ENCODE measurements at places on chromosomes 3 and 15.

DNA sequence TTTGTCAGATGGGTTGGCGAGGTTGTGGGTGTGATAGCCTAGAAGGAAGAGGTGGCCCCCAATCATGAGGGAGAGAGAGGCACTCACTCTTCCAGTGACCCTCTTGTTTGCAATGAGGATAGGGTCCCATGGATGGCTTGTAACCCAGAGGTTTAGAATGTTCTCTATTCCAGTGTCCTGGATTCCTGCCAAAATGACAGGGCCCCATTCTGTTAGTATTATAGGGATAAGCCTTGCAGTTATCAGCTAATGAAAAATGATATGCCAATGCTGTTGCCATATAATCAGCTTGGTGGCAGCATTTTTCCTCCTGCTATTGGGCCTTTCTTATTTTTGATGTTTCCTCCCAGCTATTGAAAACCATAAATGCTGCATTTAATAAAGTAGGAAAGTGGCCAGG, 23.3 kb upstream of the SENP7 start:
- no peak for DNase-seq

DNA sequence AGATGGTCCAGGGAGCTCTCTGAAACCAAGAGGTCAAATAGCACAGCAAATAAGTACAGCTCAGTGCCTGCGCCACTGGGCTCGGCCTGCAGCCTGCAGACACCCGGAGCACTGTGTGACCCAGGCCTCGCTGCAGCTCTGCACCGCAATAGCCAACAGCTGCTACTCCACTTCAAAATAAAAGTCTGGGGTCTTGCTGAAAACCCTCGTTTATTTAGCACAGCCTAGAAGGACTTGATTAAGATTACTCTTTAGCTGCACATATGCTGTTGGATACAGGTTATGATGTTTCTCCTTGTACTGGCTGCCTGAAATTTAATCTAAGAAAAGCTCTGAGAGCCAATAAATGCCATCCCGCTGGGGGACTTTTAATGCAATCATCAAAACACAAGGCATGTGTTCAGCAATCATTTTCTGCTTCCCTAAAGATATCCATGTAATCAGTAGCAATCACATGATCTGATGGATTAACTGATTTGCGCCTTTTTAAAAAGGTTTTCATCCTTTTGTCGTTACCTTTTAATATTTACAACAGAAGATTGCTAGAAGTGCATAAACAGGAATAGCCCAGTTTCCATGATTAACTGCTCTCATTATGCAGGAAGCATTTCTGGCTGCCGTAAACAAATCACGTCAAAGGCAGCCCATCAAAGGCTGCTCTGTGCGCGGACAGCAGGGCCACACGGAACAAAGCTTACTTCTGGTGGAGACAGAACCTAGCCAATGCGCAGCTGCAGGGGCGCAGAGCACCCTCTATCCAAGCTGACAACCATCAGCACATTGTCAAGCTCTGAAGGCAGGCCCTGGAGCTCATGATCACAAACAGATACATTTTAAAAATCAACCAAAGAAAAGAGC, 58.8 kb downstream of the CLASP2 start:
- peak; percentile 37 for DNase-seq

- DNase-seq: no peak
Measured at GRCh38 chr3:159432682-159433340, 555.8 kb upstream of the IL12A start.

DNA sequence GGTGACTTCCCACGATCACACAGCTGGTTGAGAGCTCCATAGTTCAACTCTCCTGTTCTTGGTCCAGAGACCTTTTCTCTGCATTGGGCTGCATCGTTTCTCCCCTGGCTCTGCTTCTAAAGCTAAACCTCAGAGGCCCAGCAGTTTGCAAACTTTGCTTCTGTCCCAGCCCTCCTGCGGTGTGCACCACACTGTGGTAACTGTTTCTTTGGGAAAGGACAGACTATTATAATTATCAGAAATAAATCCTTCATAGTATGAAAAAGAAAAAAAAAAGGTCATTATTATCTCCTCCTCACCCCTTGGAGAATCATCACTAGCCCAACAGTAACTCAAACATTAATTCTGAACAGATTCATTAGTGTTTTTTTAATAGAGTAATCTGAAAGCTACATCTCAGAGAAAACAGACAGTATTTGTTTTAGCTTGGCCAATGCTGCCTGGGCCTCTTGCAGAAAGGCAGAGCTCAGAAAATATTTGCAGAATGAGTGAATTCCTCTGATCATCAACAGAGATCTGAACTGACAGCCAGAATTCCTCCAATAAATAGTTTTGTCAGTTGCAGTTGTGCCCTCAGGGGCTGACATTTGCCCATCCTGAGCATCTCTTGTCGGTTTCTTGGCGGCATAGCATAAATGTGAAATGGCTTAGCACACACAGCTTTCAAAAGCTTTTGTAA, 52.9 kb downstream of the BFSP2 start:
- DNase-seq: no peak

DNA sequence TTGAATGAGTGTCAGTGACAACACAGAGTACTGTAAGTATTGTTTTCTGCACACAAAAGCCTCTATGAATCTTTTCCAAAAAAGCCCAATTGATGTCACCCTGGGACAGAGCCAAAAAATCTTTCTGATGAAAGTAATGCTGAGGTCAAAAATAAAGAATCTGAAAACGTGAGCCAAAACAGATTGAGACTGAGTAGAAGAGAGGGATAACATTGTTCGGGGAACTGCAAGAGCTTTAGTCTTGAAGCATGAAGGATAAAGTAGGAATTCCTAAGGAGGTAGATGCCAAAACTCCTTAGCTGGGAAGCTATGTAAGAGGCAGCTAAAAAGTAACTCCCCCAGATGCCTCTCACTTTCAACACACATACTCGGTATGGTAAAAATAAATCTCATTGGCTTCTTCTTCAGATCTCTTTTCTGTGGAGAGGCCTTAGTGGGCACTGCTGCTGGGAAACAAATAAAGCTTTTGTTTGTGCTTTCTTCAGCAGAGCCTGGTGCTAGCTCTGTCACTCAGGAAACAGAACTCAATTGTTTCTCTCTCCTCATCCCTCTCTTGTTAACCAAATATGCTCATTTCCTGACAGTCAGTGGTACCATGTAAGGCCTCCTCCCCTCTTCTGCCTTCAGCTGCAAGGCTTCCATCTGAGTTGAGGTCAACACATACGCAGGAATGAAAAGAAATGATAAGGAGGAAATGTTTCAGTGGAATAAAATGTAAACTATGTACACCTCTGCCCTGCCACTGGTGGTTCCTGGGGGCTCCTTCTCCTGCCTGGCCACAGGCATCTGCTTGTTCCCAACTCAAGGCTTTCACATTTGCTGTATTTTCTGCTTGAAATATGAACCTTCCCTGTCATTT, 58.1 kb downstream of the CD200 start:
- no peak for DNase-seq

DNA sequence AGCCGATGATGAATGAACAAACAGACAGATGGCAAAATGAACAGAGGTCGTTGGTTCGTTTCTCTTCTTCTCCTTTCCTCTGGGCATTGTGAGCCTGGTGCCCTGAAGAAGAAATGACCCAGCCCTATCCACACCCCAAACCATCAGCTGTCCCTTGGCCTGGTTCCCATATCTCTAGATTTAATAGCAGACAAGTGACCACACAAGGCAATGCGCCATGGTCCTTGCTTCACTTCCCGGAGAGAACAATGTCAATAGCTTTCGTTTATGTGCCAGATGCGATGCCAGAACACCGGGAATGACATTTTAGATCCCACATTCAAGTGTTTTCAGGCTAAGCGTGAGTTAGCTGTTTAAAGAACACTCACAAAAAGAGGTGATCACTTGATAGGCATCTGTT, 17.7 kb downstream of the POC1A start:
- DNase-seq: no peak

- DNase-seq: no peak
Measured at GRCh38 chr15:79826800-79827199, 70.0 kb downstream of the MTHFS start.

DNA sequence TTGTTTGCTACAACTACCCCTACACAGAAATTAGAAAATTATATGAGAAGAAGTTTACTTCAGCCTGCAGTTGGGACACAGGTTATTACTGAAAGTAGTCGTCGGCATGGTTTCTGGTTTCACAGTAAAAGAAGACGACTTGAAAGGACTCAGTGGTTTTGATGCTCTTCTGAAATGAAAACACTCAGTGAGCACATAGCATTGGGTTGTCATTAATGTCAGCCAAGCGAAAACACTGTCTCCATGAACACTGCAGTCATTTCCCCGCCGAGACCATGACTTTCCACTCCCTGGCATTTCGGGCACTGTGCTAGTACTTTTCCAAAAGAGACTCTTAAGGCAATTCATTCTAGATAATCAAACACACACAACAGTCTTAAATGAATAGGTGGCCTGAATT, 69.2 kb upstream of the ICE2 start:
- DNase-seq: peak; percentile 57

GRCh38 chr3:15629860-15630597, 28.5 kb downstream of the BTD start:
- DNase-seq: peak; percentile 78

- no peak for DNase-seq
Measured at GRCh38 chr15:59516655-59517461, 78.9 kb downstream of the FAM81A start.

DNA sequence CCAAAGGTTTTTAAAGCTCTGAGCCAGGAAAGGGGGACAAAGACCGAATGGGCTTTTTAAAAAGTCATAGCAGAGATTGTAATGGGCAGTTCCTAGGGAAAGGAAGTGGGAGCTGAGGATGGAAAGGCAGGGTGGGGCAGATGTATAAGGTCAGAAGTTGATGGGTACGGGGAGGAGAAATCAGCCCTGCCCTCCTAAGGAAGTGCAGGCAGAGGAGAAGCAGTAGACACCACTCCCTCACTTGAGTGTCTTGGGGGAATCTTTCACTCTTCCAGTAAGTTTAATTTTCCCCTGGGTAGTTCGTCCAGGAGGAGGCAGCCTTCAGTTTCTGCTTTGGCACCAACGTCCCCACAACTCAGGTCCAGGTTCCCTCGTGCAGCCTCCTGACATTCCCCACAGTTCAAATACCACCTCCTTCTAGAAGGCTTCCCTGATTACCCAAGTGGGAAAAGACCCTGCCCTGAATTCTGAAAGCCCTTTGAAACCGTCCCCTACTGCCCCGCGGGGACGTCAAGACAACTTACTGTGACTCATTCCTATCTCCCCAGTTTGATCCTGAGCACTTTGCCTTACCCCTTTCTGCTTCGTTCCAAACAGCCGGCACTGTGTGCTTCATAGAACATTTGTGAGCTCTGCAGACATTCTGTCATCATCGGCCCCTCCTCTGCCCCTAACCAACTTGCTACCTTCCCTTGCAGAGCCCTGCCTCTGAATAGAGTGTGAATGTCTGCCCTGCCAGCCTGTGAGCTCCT, 14.3 kb upstream of the SRP14 start:
- no peak for DNase-seq

DNA sequence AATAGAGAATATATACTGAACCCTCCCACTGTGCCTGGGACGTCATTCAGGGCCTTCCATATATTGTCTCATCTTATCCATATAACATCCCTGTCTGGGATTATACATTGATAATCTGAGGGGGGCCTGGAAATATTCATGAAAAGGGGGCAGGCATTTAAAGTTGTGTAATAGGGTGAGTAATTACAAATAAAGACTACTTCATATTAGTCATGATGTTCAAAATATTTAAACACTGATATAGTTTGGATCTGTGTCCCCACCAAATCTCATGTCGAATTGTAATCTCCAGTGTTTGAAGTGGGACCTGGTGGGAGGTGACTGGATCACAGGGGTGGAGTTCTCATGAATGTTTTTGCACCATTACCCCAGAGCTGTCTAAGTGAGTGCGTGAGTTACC, 97.8 kb downstream of the AQP9 start:
- DNase-seq: no peak

DNA sequence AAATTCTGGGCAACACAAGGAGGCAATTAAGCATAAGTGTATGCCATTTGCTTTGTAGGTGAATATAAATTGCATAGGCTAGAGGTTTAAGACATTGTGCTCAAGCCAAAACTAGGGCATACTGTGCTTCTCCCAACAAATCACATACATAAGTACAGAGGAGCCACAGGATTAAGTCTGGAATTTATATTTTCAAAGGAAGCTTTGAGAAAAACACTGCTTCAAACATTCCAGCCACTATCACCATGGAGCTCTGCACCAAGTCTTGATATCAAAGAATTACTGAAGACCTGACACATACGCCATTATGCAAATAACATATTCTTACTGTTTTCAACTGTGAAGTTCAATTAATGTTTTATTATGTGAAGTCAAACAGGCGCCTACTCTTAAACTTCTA, 119.4 kb upstream of the NPHP3 start:
- no peak for DNase-seq

- DNase-seq: peak; percentile 70
Measured at GRCh38 chr3:48662753-48663488, at the start of gene CELSR3. Gene CELSR3 (minus strand): TSS chr3:48662886. CDS start chr3:48662634, 252 bp downstream.

DNA sequence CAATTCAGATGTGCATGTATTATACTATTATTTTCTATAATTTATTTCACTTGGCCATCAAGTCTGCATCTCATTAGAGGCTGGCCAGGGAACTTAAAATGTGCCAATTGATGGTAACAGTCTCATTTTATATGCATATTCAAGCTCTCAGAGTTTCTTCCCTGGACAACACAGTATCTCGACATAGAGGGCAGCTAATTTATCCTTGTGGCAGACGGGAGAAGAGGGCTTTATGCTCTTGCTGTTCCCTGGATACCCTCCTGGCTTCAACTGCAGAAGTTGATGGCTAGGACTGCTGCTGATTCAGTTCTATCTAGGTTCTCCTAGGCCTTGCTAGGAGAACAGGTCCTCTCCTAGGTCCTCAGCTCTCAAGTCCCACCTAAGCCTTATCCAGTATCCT, 99.1 kb upstream of the NPHP3 start:
- no peak for DNase-seq

- no peak for DNase-seq
Measured at GRCh38 chr3:154678041-154678654, 248.2 kb upstream of the GPR149 start.

- DNase-seq: peak; percentile 44
Measured at GRCh38 chr3:133038089-133038730, at the start of gene TMEM108. Gene TMEM108 (plus strand): TSS chr3:133038391.

- no peak for DNase-seq
Measured at GRCh38 chr3:31009881-31010280, 115.4 kb upstream of the GADL1 start.

DNA sequence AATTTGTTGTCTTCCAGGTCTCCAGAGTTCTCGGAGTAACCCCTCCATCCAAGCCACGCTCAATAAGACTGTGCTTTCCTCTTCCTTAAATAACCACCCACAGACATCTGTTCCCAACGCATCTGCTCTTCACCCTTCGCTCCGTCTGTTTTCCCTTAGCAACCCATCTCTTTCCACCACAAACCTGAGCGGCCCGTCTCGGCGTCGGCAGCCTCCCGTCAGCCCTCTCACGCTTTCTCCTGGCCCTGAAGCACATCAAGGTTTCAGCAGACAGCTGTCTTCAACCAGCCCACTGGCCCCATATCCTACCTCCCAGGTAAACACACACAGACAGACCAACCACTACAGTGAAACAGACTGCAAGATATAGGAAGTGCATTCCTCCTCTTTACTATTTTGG, 87.9 kb upstream of the BLM start:
- DNase-seq: peak; percentile 14

GRCh38 chr3:83849106-83849730, 1109.6 kb upstream of the CADM2 start:
- no peak for DNase-seq

All from activated naive CD4-positive, alpha-beta T cell treated with anti-CD3 and anti-CD28 coated beads, Interleukin-2, amount 10 ng/mL, durations not matched to agents 7 days and 5 days (primary cell).